ENCODE measurements at places on chromosomes 3 and 15. TPM values are rescaled to one million over a fixed set of nuclear protein-coding genes. Genes with fewer than 3 reads are reported as not detected.

OSBPL10 gene
- 0.17 TPM for total RNA-seq

DNA sequence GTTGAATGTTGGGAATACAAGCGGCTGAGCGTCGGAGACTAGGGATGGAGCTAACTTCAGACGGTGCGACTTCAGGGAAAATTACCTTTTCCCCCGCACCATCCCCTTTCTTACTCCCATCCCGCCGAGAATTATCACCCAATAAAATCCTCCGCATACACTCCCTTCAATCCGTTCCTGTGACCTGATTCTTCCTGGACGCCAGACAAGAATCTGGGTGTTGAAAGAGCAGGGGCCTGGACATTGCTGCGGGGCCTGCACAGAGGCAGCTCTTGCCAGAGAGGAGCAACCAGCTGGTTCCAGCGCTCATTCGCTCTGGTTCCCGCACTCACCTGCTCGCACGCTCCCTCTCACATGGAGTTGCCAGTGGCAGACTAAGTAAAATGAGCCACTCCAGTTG, 241.9 kb downstream of the ALCAM start:
- no peak for DNase-seq

GRCh38 chr3:46356909-46357308, 3.0 kb downstream of the CCR2 start:
- DNase-seq, result no peak

GRCh38 chr15:88631464-88632028, 7.3 kb upstream of the ISG20 start:
- no peak for DNase-seq

- DNase-seq, result no peak
Observed at GRCh38 chr15:70576696-70577095, 186.7 kb downstream of the UACA start.
